ENCODE measurements at places on chromosomes 1 and 21.

GRCh38 chr1:62198781-62199125 is 4.1 kb downstream of the L1TD1 start:
- H3K4me3 ChIP-seq = no peak overlapping the region
- H3K4me1 ChIP-seq = no peaks in the 10 kb centered on the region
- H3K27me3 ChIP-seq = no peaks in the 10 kb centered on the region
- H3K36me3 ChIP-seq = no peaks in the 10 kb centered on the region
- no peak for DNase-seq
- no peak overlapping the region for H3K27ac ChIP-seq

GRCh38 chr1:85428471-85429089 is 36.4 kb downstream of the DDAH1 start:
- H3K36me3 ChIP-seq = no peaks in the 10 kb centered on the region
- DNase-seq = no peak
- no peaks in the 10 kb centered on the region for H3K27me3 ChIP-seq
- peaks cover 2% of the 10 kb centered on the region for H3K4me1 ChIP-seq
- H3K4me3 ChIP-seq = no peak overlapping the region

DNA sequence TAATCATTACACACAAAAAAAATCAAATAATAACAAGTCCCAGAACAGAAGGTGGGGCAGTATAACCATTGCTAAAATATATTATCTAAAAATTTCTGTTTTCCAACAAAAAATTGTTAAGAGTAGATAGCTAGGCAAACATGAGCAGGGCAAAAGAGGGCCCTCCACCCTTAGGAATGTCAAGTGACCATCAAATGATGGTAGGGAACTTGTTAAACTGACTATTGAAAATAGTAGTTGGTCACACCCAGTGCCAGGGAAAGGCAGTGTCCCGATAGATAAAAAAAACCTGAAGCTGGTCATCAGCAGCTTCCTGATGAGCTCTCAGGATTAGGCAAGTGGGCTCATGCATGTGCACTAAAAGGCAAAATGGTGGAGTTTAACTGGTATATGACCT is 18.4 kb upstream of the COP1 start:
- H3K36me3 ChIP-seq = no peaks in the 10 kb centered on the region
- no peak overlapping the region for H3K4me3 ChIP-seq

DNA sequence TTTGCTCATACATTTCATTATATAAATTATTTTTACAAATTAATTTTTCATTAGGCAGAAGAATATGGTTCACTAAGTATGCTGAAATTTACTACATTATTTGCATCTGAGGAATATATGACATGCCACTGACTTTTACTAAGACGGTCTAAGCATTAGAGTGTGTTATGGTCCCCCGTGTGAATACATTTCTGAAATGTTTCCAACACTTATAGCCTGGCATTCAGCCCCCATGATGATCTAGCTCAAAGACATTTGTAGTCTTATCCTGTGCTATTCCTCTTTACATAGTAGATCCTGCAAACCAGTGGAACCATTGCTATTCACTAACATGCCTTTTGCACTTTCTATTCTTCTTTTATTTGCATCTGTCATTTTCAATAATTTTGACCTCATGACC is 1878.0 kb downstream of the MRPL39 start:
- H3K36me3 ChIP-seq = no peaks in the 10 kb centered on the region
- no peak overlapping the region for H3K4me3 ChIP-seq
- no peaks in the 10 kb centered on the region for H3K27me3 ChIP-seq
- H3K4me1 ChIP-seq = no peaks in the 10 kb centered on the region
- no peak for DNase-seq

DNA sequence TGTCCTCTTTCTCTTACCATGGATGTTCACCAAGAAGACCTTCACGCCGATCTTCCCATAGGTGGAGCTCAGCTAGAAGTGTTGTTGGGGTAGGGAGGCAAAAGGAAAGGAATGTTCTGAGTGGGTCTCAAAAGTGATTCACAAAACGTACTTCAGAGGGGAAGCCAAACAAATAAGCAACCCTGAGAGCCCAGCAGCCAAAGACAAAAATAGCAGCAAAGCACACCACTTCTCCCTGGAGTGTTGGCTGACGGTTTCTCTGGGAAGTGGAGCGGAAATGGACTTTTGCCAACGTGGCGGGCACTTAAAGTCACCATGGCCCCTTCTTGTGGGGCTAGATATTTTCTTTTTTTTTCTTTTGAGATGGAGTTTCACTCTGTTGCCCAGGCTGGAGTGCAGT is 23.1 kb downstream of the SLC26A9 start:
- H3K36me3 ChIP-seq = no peaks in the 10 kb centered on the region
- peak overlapping the region; percentile 14 for H3K27ac ChIP-seq
- DNase-seq = peak; percentile 86

DNA sequence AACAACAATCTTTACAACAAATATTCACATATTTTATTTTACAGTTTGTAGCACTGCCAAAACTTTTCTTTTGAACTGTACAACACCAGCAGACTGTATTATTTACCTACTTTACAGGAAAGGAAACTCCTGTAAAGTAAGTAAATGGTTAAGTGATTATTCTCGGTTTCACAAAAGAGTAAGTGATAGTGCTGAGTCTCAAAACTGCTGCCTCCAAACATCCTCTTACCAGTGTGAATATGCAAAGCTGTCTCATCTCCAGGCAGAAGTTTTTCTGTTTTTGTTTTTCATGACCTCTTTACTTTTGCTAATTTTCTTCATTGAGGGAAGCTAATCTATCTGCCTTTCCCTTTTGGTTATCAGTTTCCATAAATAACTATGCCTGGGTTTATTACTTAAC is 286.7 kb downstream of the SRGAP2C start:
- H3K27ac ChIP-seq = no peak overlapping the region
- DNase-seq = no peak
- no peaks in the 10 kb centered on the region for H3K36me3 ChIP-seq
- no peaks in the 10 kb centered on the region for H3K4me1 ChIP-seq
- H3K4me3 ChIP-seq = no peak overlapping the region
- H3K27me3 ChIP-seq = no peaks in the 10 kb centered on the region

- H3K27me3 ChIP-seq = no peaks in the 10 kb centered on the region
- no peaks in the 10 kb centered on the region for H3K4me1 ChIP-seq
Measured at GRCh38 chr1:157163273-157164127, 25.3 kb upstream of the ETV3 start.

- no peak overlapping the region for H3K4me3 ChIP-seq
- no peak overlapping the region for H3K27ac ChIP-seq
Measured at GRCh38 chr1:197485790-197486189, 217.7 kb downstream of the CRB1 start.

All from aorta (tissue), 5 donors.